ENCODE measurements at places on chromosomes 1 and 21.
A peak's percentile ranks its signal among the peaks of the same experiment; 100 is the strongest.

GRCh38 chr1:54300401-54300800, 100.4 kb downstream of the MRPL37 start:
- DNase-seq = no peak

- no peak for DNase-seq
Observed at GRCh38 chr1:44485934-44486460, 80.9 kb downstream of the RNF220 start.

GRCh38 chr1:61412601-61413000, 312.3 kb downstream of the TM2D1 start:
- no peak for DNase-seq

DNA sequence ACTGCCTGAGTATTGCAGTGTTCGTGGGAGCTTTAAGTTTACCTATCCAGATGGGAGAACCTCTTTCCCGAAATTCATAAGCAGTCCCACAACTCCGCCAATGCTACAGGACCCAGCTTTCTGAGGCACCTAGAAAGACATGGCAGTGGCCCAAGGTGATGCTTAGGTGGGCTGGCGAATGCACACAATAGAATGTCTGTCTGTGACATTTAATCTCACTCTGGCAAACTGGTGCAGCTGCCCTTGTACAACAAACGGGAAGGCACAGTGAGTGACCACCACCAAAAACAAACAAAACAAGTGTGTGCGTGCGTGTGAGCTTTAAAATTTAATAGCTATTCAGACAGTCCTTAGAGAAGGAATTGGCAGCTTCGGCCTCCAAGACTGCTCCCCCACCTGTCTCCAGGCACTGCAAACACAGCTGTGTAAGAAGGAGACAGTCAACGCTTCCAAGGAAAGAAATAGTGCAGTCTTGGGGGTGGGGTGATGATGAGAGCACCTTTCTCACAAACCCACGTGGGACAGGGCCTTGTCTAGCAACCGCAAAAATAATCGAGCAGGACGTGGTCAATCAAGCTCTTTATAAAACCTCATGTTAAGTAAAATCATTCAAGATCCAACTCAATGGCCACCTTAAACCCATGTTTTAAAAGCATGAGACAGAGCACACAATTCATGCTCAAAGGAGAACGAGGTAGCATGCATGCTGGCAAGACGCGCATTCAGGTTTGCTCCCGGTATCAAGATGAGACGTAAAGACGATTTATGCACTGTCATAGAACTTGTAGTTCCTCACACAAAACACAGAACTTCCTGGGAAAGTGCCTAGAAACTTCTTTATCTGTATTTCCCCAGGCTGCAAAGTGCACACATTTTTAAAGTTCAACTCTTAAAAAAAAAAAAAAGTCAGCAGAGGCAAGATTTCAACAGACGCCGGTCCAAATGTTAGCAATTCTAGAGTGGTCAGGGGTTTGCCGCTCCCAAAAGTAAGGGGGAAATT, 84.1 kb downstream of the TM2D1 start:
- no peak for DNase-seq

DNA sequence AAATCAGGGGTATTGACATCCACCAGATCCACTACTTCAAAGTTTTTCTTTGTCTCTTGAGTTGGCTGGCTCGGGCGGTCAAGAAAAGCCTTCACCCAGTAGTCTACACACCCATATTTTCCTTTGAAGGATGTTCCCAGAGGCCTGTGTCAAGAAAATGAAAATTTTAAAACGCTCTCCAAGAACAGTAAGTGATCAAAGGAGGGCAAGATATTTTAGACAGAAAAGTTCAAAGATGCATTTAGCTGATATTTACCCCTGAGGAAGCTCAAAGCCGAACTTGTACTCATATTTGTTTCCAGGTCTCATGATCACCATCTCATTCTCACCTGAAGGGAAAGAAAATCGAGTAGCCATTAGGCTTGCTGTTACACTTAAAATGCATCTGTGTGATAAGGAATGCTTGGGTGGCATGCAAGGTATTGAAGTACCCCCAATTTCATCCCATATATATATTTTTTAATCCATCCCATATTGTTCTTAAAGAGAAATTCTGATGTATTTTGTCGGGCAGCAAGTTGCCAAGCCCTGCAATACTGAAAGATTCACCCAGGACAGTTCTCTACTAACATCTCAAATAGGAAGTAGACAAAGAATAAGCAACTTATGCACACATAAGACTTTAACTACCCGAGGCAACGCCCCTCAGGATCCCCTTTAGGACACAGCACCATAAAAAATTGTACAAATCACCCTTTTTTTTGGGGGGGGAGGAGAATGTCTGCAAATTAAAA, 1.1 kb downstream of the TXNIP start:
- no peak for DNase-seq

GRCh38 chr1:185096531-185096930, 51.2 kb downstream of the RNF2 start:
- peak; percentile 52 for DNase-seq

DNA sequence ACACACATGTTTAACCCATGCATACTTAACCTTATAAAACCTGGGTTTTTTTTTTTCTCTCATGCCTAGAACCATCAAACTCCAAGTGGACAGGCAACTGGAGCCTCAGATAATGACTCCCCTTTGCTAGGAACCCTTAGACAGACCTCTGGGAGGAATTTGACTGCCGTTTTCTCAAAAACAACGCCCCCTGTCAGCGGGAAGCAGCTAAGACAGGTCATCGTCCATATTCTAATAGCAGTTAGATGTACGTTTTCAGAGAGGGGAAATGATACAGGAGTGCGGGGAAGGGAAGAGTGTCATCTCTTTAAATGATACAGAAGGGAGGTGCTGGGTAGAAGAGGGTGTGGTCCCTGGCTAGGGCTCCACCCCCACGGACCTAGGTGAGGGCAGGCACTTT, 34.7 kb downstream of the LRRC3 start:
- DNase-seq = no peak

GRCh38 chr1:184193451-184193850, 141.9 kb downstream of the TSEN15 start:
- no peak for DNase-seq

DNA sequence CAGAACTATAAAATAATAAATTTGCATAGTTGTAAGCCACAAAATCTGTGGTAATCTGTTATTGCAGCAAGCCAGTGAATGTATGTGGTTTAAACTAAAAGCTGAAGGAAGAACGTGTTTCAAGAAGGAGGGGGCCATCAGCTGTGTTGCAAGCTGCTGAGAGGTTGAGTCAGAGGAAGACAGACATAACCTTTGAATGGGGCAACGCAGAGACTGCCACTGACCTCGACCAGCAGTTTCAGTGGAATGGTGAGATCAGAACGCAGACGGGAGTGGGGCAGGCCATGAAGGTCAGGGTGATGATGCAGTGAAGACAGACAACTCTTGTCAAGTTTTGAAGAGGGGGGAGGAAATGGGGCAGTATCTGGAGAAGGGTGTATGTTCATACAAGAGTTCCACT, 23.2 kb upstream of the QSOX1 start:
- DNase-seq = no peak

GRCh38 chr21:40752125-40752524, 94.8 kb downstream of the DSCAM start:
- no peak for DNase-seq

DNA sequence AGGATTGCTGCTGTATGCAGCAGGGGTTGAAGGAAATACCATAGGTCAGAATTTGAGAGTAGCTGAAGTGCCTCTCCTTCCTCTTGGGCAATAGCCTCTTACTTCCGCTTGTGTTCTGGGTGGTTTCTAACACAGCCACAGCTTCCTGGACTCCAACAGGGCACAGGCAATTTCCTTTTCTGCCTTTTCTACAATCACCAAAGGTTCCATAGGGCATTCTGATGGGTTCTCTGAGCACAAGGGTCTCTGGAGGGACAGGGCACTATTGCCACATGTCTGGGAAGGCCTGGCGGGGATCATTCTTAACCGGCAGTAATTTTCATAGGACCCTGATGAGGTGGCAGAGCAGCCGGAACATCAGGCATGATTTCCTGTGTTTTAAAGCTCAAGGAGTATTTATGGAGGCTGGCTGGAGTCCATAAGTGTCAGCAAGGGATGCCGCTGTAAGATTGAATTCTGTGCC, 5.5 kb upstream of the AGTRAP start:
- DNase-seq = no peak

GRCh38 chr21:26195708-26196107, 25.1 kb upstream of the APP start:
- DNase-seq = no peak

DNA sequence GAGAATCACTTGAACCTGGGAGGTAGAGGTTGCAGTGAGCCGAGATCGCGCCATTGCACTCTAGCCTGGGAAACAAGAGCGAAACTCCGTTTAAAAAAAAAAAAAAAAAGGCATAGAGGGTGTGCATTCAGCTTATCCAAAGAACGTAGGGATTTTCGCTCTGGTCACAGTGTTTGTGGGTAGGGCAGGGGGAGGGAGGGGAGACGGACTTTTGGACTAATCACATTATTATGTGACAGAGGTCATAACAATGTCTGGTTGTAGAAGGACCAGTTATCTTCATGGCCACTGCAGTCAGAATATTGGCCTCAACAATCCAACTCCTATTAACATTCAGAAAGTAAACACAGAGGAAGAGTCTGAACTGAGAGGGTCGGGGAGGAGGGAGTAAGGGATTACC, 25.7 kb downstream of the RHOU start:
- DNase-seq = no peak
